ENCODE measurements at places on chromosomes 2 and 18.

DNA sequence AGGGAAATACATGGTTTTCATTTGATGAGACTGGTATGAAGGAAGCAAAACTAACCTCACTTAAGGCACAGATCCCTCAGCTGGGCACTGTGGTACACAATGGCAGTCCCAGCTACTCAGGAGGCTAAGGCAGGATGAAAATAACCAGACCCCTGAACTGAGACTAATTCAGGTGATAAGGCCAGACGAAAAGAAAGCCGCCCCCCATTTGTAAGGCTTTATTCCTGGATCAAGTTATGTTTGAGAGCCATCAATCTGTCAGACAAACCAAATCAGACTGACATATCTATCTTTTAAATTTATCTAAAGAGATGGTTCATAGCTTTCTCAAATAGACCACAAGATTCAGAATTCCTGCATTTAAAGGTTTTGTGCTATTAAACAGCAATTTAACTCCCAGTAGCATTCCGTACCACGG, 4.1 kb downstream of the SRSF7 start:
- no peak for DNase-seq

GRCh38 chr2:166419616-166419934, 43.8 kb upstream of the SCN9A start:
- DNase-seq: peak; percentile 32

DNA sequence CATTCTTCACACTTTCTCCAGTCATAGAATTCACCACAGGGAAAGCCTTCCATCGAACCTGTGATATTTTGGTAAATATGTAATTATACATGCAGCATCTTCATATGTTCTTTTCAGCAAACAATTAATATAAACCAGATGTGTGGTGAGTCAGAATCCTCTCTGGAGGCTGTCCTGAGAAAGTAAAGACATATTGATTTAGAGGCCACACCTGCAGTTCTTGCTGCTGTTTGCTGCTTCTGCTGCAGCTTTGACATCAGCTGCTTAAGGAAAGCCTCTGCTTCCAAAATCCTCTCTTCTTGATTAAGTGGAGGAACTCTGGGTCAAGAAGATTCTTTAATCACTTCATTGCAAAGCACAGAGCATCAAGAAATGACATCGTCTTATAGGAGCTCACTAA, 568.8 kb upstream of the ZEB2 start:
- peak; percentile 30 for DNase-seq

GRCh38 chr2:189440644-189440946, 679 bp upstream of the WDR75 start:
- no peak for DNase-seq

GRCh38 chr2:179234658-179235240, 29.9 kb downstream of the SESTD1 start:
- no peak for DNase-seq

DNA sequence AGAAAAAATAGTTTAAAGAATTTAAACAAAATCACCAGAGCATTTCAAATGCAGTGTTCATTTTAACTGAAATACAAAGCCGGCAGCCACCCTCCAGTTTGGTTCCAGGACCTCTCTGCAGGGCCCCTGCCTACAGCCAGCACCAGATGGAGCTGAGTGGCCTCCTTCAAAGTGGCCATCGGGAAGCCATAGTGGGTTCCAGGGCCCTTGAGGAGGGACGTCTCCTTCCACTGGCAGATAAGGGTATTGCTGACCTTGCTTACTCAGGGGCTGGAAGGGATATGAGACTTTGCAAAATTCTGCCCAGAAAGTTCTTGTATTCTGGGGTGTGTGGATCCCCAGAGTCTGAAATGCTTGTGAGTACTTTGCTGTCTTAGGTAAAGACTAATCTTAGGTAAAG, 205.2 kb upstream of the APCDD1 start:
- DNase-seq: no peak

DNA sequence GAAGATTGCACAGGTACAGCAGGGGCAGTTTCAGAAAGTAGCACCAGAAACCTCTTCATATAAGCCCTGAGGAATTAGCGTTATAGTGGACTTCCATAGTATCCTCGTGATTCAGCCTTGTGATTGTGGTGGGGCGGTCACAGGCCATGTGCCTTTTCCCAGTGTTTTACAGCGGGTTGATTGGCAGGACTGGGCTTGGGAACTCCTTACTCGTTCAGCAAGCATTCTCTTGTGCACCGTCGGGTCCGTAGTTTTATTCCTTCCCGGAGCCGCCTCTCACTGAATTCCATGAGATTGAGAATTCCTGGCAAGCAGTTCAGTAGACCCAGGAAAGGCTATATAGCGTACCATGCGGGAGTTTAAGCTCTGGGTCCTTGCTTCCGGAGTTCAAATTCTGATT, 5.2 kb downstream of the COPS8 start:
- no peak for DNase-seq

DNA sequence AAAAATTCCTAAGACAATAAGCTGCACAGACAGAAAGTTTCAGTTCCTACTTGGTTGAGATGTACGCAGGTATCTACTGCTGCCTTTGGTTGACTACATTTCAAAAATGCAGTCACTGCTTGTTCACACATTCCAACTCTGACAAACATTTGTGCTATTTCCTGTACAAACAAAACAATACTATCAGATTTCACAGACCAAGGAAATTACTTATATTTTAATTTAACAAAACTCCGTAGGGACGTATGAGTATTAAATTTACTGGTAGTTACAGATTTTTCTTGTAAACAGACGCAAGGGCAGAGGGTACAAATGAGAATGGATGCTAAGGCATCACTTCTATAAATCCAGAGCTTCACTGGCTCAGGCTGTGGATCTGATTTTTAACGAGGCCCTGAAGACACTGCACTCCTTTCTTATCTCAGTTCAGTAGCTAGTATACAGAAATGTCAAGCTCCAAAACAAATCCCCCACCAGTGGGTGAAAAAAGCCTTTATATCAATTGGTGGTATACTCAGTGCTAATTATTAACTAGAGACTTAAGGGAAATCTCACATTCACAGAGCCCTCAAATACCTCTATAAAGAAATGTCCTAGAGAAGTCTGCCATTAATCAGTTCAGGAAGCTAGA, 31.7 kb upstream of the TTC32 start:
- DNase-seq: peak; percentile 78

- DNase-seq: no peak
Measured at GRCh38 chr18:79483971-79484491, 88.3 kb downstream of the NFATC1 start.

Measured in fibroblast of gingiva (primary cell).